ENCODE measurements at places on chromosomes 1 and 21.

DNA sequence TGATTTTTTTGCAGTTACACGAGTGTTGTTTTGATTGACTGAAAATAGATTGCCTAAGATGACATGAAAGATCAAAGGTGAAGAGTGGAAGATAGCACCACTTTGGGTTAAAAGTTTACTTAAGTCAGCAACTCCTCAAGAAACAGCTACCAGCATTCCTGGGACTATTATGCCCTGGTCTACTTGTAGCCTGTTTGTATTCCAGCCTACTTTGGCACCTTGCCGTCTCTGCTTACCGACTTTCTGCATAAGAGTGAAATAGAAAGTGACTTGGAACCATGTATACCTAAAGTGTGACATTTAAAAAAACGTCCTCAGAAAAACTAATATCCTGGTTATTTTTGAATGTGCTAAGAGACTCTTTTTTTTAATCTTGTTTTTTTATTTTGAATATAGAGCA, 631.5 kb upstream of the PTBP2 start:
- DNase-seq, result no peak

- DNase-seq, result no peak
Measured at GRCh38 chr1:77643456-77643855, 39.0 kb downstream of the ZZZ3 start.

DNA sequence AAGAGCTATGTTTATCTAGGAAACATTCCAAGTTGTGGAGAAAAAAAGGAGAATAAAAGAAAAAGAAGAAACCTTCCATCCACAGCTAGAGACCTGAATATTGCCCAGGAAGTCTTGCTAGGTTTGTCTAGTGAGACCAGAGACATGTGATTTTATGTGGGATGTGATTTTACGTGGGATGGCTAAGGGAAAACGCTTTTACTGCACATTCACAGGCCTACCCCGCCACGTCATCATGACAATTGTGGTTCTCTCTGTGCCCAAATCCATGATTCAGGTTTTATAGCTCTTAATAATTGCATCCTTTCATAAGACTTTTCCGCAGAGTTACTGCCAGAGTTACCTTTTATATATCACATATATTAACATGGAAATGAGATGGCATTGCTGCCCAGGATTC, 86.4 kb upstream of the SSX2IP start:
- DNase-seq, result no peak

DNA sequence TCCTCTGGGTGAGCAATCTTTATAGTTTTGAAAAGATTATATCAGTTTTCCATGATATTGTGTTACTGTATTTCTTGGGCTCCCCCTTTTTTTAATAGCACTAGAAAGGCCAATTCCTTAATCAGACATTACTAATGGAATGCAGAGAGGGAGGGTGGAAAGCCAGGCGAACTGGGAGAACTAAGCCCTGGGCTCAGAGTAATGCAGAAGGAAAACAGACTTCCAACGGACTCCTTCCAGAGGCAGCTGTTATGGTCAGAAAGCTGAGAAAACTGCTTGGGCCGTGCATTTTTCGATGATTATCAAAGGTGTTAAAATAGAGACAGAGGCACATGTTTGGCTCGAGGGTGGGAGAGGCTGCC, 206.3 kb downstream of the FOXD2 start:
- DNase-seq, result no peak

All from H54 (cell line).